Esophagus squamous epithelium (tissue), 5 donors: ENCODE measurements at places on chromosomes 6 and 20. TPM values are rescaled to one million over a fixed set of nuclear protein-coding genes. Genes with fewer than 3 reads are reported as not detected.

DNA sequence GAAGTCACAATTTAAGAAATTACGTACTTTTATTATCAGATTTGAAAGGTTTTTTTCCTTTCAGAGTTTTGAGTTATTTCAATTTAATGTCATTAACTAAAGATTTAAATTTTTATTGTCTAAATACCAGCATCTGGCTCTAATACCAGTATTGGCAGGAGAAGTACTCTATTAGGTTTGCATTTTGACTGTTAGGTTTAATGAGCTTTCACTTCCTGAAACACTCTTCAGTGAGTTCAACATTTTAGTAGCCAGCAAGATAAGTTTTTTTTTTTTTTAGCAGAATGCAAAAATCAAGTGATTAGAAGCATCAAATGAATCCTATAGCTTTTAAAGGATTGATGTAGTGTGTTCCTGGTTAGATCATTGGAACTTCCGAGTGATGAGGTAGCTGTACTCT, 34.0 kb upstream of the SCGN start:
- H3K36me3 ChIP-seq = no peaks in the 10 kb centered on the region
- no peak for DNase-seq
- no peaks in the 10 kb centered on the region for H3K4me1 ChIP-seq
- H3K27ac ChIP-seq = no peak overlapping the region

DNA sequence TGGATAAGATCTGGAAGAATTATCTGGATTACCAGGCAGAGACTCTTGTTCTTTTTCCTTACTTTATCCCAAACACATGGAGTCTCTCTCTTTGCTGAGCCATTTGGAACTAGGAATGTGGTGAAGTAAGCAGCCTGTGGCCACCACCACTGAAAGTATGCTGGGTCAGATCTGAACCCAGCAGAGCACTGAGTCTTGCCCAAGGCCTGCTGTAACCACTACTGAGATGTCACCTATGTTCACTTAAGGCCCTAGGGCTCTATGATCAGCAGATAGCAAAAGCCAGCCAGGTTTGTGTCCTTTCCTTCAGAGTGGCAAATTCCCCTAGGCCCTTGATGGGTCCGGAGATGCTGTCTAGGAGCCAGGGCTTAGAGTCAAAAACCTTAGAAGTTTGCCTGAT, 103.3 kb upstream of the PLN start:
- H3K36me3 ChIP-seq = no peaks in the 10 kb centered on the region
- H3K27me3 ChIP-seq = no peaks in the 10 kb centered on the region
- H3K4me3 ChIP-seq = no peak overlapping the region
- no peak for DNase-seq

ATP6V1G2 gene
- not detected for total RNA-seq

DNA sequence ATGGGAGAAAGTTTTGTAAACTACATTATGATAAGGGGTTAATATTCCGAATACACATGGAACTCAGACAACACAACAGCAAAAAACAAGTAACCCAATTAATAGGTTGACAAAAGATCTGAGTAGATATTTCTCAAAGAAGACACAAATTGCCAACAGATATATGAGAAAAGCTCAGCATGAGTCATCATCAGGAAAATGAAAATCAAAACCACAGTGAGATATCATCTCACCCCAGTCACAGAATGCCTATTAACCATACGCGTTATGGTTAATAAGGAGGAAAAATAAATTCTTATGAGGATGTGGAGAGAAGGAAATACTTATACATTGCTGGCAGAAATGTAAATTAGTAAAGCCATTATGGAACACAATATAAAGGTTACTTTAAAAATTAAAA, 695.0 kb downstream of the COL12A1 start:
- no peak overlapping the region for H3K4me3 ChIP-seq
- no peak for DNase-seq
- H3K36me3 ChIP-seq = no peaks in the 10 kb centered on the region
- H3K27me3 ChIP-seq = no peaks in the 10 kb centered on the region

DNA sequence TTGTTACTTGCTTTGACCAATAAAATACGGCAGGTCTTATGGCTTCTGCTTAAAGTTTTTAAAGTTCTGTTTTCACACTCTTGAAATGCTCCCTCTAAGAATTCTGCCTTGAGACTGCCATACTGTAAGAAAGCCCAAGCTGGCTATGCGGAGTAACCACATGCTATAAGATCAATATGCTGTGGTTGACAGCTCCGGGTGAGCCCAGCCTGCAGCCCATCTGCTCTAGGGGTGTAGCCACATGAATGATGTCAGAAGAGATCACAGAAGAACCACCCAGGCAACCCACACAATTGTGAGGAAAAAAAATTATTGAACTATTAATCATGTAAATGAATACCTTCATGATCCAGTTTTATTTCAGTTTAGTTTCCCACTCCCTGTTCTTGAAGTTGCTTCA, 26.1 kb upstream of the SH3BGRL2 start:
- no peaks in the 10 kb centered on the region for H3K27me3 ChIP-seq
- no peak overlapping the region for H3K27ac ChIP-seq
- peaks cover 59% of the 10 kb centered on the region for H3K4me1 ChIP-seq

GRCh38 chr20:32089637-32090362, 19.7 kb upstream of the TM9SF4 start:
- no peak for DNase-seq
- H3K4me1 ChIP-seq = no peaks in the 10 kb centered on the region
- H3K36me3 ChIP-seq = no peaks in the 10 kb centered on the region
- H3K27me3 ChIP-seq = no peaks in the 10 kb centered on the region
- H3K27ac ChIP-seq = no peak overlapping the region

DNA sequence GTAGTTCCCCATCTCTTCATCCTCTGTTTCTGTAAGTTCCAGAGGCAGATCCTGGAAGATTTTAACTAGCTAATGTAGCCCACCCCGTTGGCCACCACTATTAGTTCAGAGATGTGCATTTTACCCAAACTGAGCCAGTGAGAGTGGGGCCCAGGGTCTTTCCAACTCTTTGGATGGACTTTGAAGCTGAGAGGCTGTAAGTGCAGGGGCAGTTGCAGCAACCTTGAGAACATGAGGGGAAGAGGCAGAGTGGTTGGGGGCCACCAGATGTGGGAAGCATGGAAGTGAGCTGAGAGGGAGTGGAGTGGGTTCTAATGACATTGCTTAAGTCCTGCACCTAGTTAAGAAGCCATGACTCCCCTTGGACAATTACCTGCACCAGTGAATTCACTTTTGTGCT, 72.2 kb downstream of the CDH26 start:
- no peaks in the 10 kb centered on the region for H3K4me1 ChIP-seq
- no peaks in the 10 kb centered on the region for H3K36me3 ChIP-seq
- no peak overlapping the region for H3K27ac ChIP-seq
- DNase-seq = no peak
- no peaks in the 10 kb centered on the region for H3K27me3 ChIP-seq

JPH2 gene
- 4.7 TPM for total RNA-seq

PRL gene
- not detected for total RNA-seq

TMEM170B gene
- total RNA-seq = 1.7 TPM

HLA-DQB2 gene
- not detected for total RNA-seq

DNA sequence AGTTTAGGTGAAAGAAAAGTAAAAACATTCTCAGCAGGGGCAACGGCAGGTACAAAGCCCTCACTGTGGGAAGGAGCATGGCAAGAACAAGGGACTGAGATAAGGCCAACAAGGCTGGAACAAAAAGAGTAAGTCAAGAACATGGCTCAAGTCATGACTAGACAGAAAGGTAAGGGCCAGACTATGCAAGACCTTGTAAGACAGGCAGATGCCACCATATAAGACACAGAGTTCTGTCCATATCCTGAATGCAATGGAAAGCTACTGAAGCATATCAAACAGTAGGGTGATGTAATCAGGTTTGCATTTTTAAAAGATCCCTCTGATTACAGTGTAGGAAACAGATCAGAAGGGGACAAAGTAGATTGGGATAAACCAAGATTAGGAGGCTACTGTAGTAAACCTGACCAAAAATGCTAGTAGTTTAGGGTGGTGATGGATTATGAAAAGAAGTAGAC, 5.5 kb downstream of the REV3L start:
- H3K4me1 ChIP-seq = peaks cover 59% of the 10 kb centered on the region
- peak overlapping the region; percentile 55 for H3K27ac ChIP-seq
- no peaks in the 10 kb centered on the region for H3K36me3 ChIP-seq

DNA sequence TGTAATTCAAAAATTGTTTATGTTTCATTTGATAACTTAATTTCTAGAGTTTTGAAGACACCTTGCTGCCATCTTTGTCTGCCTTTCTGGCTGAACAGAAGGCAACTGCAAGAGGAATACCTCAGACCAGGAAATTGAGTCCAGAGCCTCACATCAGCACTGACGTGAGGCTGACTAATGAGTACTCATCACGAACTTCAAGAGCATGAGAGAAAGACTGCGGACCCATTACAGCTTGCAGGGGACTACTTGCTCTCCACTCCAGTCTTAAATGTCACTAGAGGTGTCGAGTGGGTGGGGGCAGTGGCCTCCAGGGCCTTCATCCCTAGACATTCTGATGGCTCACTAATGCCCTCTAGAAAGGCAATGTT, 109.5 kb upstream of the SSTR4 start:
- no peaks in the 10 kb centered on the region for H3K36me3 ChIP-seq
- no peak overlapping the region for H3K27ac ChIP-seq
- no peak overlapping the region for H3K4me3 ChIP-seq
- H3K27me3 ChIP-seq = no peaks in the 10 kb centered on the region
- no peaks in the 10 kb centered on the region for H3K4me1 ChIP-seq
- no peak for DNase-seq

DNA sequence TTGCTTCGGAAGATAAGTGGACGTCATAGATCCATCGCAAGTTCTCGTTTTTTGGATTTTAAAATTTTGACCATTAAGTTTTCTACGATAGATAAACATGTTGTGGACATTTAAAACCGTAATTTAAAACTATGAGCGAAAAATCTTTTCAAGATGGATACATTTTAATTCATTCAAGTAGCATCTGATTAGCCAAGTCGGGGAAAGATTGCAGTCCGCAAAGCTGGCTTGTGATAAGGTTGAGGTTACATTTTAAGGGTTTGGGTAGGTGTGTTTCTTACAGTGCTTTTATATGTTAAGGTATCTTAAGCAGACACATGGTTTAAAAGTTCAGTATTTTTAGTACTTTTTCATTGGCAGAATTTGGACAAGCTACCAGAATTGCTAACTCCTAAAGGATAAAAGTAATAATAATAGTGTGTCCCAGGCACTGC, 1.2 kb downstream of the WTAP start:
- no peak for DNase-seq
- H3K4me1 ChIP-seq = peaks cover 73% of the 10 kb centered on the region
- peak overlapping the region; percentile 76 for H3K4me3 ChIP-seq
- H3K27me3 ChIP-seq = no peaks in the 10 kb centered on the region
- peak overlapping the region; percentile 100 for H3K27ac ChIP-seq
- H3K36me3 ChIP-seq = no peaks in the 10 kb centered on the region

DNA sequence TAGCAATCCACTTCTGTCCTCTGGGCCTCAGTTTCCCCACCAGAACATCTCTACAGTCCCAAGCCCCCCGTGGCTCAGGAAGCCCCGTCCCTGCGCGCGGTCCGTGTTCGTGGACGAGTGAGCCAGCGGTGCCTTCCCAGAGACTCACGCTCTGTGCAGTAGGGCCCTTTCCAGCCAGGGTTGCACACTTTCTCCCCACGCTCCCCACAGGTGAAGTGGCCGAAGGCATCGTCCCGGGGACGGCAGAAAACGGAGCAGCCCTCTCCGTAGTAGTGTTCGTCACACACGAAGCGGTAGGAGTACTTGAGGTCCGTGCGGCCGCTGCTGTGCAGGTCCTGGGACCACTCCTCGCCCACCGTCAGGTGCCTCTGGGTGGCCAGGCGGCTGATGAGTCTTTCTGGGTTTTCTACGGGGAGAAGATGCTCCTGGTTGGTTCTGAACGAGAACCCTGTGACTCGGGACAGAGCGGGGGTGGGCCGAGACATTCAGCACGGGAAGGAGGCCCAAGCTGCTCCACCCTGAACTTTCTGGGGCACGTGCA, 2.7 kb downstream of the DLL1 start:
- DNase-seq = no peak
- no peaks in the 10 kb centered on the region for H3K36me3 ChIP-seq
- H3K4me1 ChIP-seq = peaks cover 31% of the 10 kb centered on the region
- H3K4me3 ChIP-seq = peak overlapping the region; percentile 63
- peaks cover 13% of the 10 kb centered on the region for H3K27me3 ChIP-seq

HLA-DQB1 gene
- total RNA-seq = 0.47 TPM

DNA sequence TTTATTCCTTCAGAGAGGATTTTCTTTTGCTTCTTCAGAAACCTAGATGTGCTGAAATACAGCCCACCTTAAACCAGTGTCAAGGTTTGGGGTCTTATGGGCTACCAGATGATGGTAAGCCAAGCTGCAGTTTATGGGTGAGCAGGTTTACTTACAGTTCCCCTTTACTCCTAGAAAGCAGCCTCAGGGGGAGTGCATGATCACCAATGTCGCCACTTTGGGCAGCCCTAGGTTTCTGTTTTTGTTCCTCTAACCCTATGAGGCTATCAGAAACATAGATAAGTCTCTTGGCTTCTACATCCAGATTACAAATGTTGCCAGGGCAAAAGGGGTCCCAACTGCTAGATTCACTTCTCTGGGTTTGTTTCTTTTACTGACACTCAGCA, 67.2 kb downstream of the TRIM27 start:
- H3K36me3 ChIP-seq = no peaks in the 10 kb centered on the region
- no peak overlapping the region for H3K27ac ChIP-seq
- DNase-seq = no peak
- H3K4me1 ChIP-seq = no peaks in the 10 kb centered on the region
- no peaks in the 10 kb centered on the region for H3K27me3 ChIP-seq
- H3K4me3 ChIP-seq = no peak overlapping the region

SSTR4 gene
- total RNA-seq = not detected

GRCh38 chr6:142867355-142867801, 77.6 kb downstream of the HIVEP2 start:
- no peaks in the 10 kb centered on the region for H3K27me3 ChIP-seq
- no peaks in the 10 kb centered on the region for H3K36me3 ChIP-seq
- DNase-seq = no peak
- H3K27ac ChIP-seq = no peak overlapping the region

- H3K27me3 ChIP-seq = no peaks in the 10 kb centered on the region
- H3K27ac ChIP-seq = no peak overlapping the region
- peaks cover 91% of the 10 kb centered on the region for H3K36me3 ChIP-seq
- H3K4me1 ChIP-seq = peaks cover 6% of the 10 kb centered on the region
- no peak overlapping the region for H3K4me3 ChIP-seq
- DNase-seq = no peak
Measured at GRCh38 chr20:62267543-62267942, 29.2 kb downstream of the OSBPL2 start.

GRCh38 chr6:37491830-37492208, 7.9 kb downstream of the CCDC167 start:
- no peak for DNase-seq
- peaks cover 9% of the 10 kb centered on the region for H3K4me1 ChIP-seq
- no peaks in the 10 kb centered on the region for H3K27me3 ChIP-seq
- no peak overlapping the region for H3K27ac ChIP-seq
- no peak overlapping the region for H3K4me3 ChIP-seq
- H3K36me3 ChIP-seq = no peaks in the 10 kb centered on the region
